Right hindlimb (tissue), 1 donor: ENCODE measurements at places on chromosomes 2 and 18.

GRCh38 chr2:160335441-160335840 lies 135.4 kb upstream of the ITGB6 start:
- no peak for DNase-seq

GRCh38 chr18:11948852-11949523 lies 32.3 kb upstream of the IMPA2 start:
- no peak for DNase-seq

- DNase-seq: peak; percentile 41
These were observed 617 bp downstream of the CCDC142 start for GRCh38 chr2:74481961-74482800.

- peak; percentile 81 for DNase-seq
These were observed 24.2 kb upstream of the RHOB start for GRCh38 chr2:20422402-20423271.

DNA sequence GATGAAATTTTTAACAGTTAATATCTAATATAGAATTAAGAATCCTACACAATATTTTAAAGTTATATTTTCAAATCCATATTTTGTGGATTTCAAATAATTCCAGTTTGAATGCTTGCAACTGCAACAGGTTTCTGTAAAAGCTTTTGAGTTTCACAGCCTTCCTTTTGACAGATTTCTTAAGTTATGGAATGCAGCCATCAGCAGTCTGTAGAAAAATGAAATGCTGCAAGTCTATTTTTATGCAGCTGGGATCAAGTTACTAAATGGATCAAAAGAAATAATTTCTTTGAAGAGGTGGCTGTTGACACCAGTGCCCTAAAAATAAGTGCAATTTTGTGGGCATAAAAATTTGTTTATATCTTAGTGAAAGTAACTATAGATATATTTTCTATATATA lies 657.2 kb downstream of the NRXN1 start:
- DNase-seq: no peak

DNA sequence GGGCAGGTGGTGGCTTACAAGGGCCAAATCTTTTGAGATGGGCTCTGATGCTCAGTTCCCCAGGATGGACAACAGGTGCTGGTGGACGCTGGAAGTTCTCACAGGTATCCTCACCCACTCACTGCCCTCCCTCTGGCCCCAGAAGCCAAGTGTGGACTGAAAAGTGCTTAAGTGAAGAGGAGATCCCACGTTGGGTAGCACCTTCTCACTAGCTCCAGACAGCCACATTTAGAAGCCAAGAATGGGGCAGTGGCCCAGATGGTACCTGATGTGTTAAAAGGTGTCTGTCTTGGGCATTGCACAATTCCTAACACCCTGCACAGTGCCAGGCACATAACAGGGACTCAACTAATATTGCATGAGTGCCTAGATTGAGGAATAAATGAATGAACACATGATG lies 115.3 kb upstream of the TEX51 start:
- DNase-seq: no peak

- no peak for DNase-seq
These were observed 102.5 kb downstream of the USP40 start for GRCh38 chr2:233464056-233464455.

DNA sequence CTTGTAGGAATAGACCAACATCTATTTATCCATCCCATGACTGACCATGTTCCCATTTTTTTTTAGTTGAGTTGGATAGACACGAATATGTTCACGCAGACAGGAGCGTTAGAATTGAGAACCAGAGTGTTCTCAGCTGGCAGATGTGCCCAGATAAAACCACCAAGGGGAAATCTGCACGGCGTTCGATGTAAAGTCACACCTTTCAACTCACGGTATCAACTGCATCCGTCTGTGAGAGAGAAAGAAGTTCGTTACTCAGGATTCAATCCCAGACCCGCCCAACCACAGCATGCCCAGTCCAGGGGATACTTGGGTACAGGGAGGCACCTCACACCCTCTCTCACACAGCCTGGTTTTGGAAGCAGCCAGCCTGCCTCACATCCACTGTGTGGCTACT lies 26.1 kb downstream of the MAL start:
- DNase-seq: no peak

- no peak for DNase-seq
These were observed 19.5 kb downstream of the C2orf74 start for GRCh38 chr2:61181382-61182058.

DNA sequence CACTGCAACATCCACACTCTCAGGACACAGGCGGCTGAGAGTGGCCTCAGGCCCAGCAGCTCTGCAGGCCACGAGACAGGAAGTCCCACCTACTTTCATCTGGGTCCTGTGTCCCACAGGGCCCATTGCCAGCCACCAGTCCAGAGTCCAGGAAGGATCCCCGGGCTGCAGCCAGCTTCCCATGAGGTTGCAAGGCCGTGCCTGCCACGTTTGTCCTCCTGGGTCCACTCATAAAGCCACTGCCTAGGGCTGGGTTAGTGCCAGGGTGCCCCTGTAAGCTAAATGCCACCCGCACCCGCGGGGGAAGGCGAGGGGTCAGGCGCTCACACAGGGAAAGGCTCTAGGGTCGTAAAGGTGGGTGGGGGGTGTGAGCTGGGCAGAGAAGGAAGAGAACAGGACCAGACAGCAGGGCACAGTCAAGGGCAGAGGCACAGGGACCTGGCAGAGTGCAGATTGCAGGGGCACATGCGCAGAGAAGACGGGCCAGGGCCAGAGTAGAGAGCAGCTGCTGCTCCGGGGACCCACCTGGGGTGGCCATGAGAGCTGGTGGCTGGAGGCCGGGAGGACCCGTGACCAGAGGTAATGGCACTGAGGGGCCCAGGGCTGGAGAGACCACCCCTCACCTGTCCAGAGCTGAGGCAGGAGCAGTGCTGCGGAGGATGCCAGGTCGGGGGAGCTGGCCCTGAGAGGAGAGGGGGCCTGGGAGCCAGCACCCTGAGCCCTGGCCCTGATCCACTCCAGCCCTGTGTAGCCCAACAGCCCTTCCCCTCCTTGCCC lies 8.0 kb downstream of the AGXT start:
- no peak for DNase-seq

- DNase-seq: no peak
These were observed 481.7 kb downstream of the TGIF1 start for GRCh38 chr18:3931542-3932112.

DNA sequence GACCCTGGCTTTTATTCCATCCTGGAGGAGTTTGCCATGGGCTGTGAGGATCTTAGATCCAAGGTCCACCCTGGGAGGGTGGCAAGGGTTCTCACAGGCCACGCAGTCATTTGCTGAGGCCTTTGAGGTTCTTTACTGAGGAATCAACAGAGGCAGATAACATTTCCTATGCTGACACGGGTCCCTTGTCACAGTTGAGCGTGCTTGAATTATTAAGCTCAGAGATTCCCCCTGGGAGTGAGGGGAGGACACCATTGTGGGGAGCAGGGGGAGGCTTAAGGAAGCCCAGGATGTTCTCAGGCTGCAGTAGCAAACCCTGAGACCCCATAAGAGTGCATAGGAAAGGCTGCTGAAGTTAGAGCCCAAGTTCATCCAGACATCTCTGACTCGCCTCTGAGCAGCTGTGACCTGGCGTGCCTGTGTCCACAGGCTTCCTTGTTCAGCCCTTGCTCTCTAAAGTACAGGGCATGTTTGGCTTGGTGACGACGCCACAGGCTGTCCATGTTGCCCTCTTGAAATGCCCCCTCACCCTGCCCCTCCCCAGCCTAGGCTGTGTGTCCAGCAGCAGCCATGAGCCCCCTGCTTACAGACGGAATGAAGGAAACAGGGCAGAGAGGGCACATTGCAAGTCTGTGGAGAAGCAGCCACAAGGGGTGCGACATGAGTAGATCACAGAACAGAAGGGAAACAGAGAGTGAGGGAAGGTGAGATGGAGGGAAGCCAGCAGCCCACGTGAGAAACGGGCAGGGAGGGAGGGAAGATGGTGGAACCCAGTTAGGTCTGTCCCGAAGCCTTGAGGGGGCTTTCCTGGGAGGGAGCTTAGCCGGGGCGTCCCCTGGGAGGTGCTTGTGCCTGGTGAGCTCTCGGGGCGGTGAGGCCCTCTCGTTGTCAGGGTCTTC lies 34.0 kb downstream of the NAPG start:
- peak; percentile 47 for DNase-seq

DNA sequence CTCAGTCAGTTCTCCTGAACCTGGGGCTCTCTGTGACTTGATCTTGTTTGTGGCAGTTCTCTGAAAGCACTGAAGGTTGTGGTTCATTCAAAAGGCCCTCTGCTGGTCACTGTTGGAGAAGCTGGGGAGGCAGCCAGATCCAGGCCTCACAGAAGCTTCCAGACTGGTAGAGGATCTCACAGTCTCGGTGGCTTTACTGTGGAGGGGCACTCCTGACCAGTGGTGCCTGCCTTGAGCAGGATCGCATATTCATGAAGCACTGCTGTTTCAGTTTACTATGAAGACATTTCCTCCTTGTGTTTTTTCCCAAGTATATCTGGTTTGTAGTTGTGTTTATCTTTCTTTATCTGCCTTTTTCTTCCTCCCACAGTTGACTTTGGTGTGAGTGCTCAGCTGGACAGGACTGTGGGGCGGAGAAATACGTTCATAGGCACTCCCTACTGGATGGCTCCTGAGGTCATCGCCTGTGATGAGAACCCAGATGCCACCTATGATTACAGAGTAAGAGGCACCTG lies 133.9 kb downstream of the MAP4K4 start:
- peak; percentile 72 for DNase-seq

- no peak for DNase-seq
These were observed 142.6 kb downstream of the DIS3L2 start for GRCh38 chr2:232104076-232104646.

DNA sequence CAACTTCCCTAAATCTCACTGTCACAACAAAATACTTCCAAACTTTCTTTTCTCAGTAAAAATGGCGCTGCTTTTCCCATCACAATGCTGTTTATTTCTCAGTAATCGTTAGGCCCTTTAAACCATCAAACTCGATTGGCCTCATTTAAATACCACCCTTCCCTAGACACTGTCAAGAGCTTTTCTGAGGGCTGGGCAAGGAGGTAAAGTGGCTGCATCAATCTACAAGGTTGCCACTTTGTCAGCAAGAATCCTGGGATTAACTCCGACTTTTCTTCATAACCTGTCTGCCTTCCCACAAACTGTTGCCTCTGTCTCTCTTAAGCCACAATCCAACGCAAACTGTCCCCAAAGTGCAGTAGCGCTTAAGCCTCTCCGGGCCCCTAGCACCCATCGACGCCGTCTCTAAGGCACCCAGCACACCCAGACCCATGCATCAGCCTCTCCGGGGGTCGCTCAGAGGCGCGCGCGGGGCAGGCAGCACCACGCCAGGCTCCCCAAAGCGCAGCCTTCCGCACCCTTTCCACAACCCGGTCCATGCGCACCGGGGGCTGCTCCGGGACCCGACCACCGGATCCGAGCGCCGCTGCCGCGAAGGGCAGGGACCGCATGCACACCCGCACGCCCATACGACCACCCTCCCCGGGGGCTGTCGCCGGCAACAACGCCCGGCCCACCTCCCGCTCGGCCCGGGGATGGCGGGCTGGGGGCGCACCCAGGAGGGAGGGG lies 683 bp downstream of the MBOAT2 start:
- peak; percentile 45 for DNase-seq

DNA sequence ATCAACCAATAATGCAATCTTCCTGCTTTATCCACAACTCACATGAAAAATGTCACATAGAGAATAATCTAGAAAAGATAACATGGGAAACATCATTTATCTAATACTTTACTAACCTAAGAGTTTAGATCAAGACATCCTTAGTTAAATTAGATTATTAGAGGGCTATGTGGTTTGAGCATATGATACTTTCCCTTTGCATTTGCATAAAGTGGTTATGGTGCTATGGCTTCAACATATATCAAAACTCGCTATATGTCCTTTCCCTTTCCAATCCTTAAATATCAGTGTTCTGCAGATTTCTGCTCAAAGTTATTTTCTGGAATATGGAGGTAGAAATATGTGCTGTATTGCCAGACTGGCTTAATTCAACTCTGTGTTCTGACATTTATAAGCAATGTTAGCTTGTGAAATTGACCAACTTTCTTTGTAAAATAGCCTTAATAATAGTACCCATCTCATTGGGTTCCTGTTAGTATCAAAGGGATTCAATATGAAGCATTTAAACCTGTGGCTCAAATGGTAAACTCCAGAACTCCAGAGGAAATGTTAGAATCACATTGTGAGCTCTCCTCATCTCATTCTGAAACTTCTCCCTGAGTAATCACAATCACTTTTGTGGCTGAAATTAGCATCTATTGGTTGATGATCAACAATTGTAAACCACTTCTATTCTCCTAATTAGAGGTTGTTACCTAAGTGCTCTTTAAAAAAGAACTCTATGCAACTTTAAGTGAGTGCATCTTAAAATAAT lies 1089.9 kb upstream of the SLC39A10 start:
- DNase-seq: no peak

DNA sequence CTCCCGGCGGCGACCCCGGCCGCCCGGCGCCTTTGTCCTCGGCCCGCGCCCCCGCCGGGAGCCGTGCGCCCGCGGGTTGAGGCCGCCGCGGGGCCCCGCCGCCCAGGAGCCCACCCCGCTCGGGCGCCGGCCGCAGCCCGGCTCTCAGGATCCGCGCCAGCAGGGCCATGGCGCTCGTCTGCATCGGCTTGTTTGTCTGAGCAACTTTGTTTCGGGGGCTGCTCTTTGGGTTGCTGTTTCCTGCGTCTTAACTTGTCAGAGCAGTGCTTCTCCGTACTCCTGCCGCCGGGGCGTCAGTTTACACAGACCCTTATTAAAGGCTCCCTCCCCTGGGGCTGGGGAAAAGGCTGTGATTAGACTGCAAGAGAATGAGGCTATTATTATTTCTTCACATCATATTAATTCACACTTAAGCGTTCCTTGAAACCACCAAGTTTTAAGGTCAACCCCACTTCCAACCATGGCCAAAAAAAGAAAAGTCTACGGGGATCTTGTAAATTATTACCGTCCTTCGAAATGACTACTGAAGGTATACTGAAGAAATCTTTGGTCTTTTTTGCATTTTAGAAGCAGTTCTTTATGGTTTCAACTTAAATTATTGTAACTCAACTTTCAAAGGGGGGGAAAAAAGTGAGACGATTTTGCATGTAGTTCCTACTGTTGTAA lies at the start of gene CYP27C1:
CYP27C1 (minus strand) TSS at position 198 of the 666 bp plus-strand sequence; CDS start at position 169, 29 bp downstream.
- DNase-seq: peak; percentile 57

DNA sequence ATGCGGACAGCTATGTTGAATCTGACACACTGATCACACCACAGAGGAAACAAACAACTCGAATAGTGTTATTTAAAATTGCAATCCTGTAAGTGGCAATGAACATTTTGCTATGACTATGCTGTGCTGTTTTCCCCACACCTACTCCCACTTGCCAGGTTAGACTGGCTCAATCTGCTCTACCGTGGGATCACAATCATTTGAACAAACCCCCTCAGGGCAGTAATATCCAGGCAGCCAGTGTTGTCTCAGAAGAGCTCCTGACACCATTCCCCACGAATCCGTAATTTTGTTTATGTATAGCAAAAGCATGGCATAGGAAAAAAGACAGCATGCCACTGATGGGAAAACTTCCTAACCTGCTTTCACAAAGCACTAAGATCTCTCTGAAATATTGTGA lies 284.3 kb downstream of the ERBB4 start:
- DNase-seq: no peak

GRCh38 chr2:135798762-135799161 lies 38.2 kb downstream of the LCT start:
- no peak for DNase-seq

DNA sequence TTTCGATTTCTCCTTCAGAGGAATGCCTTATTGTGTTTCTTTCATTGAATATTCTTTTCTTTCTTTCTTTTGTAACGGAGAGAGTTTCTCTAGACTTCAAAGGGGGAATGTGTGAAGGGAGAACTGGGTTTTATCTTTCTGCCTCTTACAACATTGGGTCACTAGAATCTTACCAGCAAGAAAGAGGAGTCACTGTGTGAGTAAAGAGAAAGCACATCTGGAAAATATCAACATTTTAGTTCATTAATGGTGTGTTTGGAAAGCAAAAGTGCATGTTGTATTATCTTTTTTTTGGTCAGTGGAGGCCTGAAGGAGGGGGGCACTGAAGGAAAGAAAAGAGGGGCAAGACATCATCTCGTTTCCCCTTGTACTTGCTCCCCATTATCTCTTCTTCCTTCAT lies 86.6 kb upstream of the THOC1 start:
- no peak for DNase-seq
